ENCODE measurements at places on chromosomes 6 and 20. TPM values are rescaled to one million over a fixed set of nuclear protein-coding genes. Genes with fewer than 3 reads are reported as not detected.

DNA sequence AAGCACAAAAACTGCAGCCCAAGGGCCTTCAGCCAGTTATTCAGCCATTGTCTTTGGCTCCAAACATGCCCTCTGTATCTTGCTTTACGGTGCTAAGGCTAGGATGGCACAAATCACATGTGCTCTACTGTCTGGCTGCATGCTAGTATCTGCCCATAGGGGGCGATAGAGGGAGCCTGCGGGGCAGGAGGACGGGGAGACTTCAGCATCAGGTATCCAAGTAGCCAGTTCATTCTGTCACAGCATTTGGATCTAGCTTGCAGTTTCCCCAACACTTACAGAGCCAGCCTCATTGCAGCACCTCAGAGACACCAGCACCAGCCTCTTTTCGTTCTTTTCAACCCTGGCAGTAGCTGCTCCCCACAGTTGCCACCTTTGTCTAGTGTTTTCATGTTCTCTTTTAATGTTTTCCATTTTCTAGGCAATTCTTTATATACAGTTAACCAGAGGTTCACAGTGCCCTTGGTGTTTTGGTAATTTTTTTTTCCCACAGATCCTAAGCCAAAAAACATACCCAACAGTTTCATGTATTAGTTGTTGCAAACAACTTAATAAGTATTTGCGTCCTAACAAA lies 705.9 kb downstream of the PTPRT start:
- DNase-seq, result no peak
- no peak overlapping the region for H3K27ac ChIP-seq
- no peaks in the 10 kb centered on the region for H3K36me3 ChIP-seq
- H3K4me3 ChIP-seq, result no peak overlapping the region
- H3K4me1 ChIP-seq, result peaks cover 5% of the 10 kb centered on the region
- no peaks in the 10 kb centered on the region for H3K27me3 ChIP-seq

- DNase-seq, result no peak
- H3K36me3 ChIP-seq, result no peaks in the 10 kb centered on the region
- no peaks in the 10 kb centered on the region for H3K4me1 ChIP-seq
- no peak overlapping the region for H3K4me3 ChIP-seq
- no peaks in the 10 kb centered on the region for H3K27me3 ChIP-seq
Measured at GRCh38 chr20:58956078-58956477, 25.0 kb upstream of the NELFCD start.

BEND6 gene
- 1.5 TPM for total RNA-seq

FILIP1 gene
- 47.1 TPM for total RNA-seq

NFATC2 gene
- total RNA-seq, result 16.9 TPM

DNA sequence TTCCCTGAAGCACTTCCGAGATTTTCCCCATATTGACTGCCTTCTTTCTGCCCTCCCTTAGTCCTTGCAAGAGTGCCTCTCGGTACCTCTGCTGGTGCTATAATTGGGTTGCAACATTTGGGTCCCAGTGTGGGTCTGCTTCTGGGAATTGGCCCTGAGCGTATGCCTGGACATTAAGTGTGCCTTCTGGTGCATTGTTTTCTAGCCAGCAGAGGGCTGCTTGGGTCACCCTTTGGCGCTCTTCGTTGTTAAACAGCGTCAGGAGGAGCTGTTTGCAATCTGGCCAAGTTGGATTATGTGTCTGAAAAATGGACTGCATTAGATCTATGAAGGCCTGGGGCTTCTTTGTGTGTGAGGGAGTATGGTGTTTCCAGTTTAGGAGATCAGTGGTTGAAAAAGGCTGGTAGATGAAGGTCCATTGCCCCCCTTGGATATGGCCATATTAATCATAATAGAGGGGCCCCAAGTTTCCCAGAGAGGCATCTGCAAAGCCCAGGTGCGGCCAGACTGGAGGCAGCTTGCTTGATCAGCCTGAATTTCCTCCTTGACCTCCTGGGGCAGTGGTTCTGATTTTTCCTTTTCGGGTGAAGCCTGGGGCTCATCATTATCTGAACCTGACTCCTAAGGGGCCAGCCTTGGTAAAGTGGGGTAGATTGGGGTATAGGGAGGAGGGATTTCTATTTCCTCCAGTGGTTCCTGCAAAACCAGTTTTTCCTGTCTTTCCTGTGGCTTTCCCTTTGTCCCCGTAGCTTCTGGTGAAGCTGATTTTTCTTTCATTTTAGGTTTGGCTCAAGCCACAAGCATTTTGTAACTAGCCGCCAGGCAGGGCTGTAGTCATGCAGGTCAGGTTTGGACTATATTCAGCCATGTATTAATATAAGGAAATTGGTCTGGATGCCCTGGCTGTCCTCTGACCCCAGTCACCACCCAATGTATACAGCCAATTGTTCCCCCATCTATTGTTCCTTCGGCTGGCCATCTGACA lies 85.4 kb upstream of the GPR6 start:
- H3K36me3 ChIP-seq, result no peaks in the 10 kb centered on the region
- no peak overlapping the region for H3K4me3 ChIP-seq
- no peaks in the 10 kb centered on the region for H3K27me3 ChIP-seq
- no peaks in the 10 kb centered on the region for H3K4me1 ChIP-seq
- no peak for DNase-seq

GRCh38 chr6:13117570-13117969 lies 210.8 kb downstream of the TBC1D7 start:
- H3K4me1 ChIP-seq, result peaks cover 13% of the 10 kb centered on the region
- no peak overlapping the region for H3K4me3 ChIP-seq
- no peak for DNase-seq
- no peaks in the 10 kb centered on the region for H3K27me3 ChIP-seq

SLC35F1 gene
- 4.2 TPM for total RNA-seq

DNA sequence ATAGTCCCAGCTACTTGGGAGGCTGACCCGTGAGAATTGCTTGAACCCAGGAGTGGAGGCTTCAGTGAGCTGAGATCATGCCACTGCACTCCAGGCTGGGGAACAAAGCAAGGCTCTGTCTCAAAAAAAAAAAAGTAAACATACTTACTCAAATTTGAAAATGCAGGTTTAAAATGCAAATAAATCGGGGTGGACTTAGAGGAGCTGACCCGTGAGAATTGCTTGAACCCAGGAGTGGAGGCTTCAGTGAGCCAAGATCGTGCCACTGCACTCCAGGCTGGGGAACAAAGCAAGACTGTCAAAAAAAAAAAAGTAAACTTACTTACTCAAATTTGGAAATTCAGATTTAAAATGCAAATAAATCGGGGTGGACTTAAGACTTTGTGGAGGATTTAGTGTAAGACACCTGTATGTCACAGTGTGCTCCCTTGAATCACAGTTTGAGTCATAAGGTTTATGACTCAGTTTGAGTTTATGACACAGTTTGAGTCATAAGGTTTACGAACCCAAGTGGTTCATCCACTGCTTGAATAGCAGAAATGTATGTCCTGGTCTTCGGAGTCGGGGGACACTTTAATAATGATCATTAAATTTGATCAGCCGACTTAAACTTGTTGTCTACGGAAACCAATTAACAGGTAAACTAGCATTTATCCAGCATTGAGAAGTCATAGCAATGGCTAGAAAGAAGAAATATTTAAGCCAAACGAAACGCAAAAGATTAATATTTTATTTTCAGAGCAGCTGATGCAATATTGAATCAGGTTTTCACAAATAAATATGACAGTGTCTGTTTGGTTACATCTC lies 6.8 kb upstream of the MRPS10 start:
- H3K27ac ChIP-seq, result no peak overlapping the region
- no peak overlapping the region for H3K4me3 ChIP-seq
- no peaks in the 10 kb centered on the region for H3K36me3 ChIP-seq
- no peak for DNase-seq
- H3K4me1 ChIP-seq, result no peaks in the 10 kb centered on the region

DNA sequence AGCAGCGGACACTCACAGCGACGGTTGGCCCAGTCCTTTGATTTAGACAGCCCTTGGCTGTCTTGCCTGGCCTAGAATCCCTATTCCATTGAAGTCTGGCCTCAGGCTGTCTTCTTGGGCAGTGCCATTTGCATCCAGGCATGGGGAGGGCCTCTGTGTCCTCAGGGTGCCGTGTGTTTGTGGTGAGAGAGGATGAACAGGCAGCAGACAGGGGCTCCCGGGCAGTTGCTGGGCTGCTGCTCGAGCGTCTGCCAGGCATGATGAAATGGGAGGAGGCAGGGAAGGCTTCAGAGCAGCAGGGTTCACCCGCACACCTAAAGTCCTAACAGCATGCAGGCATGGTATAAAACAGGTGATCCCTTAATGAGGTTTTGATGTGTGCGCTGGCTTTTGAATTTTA lies 126.9 kb downstream of the SOBP start:
- no peaks in the 10 kb centered on the region for H3K36me3 ChIP-seq
- no peaks in the 10 kb centered on the region for H3K4me1 ChIP-seq
- H3K4me3 ChIP-seq, result no peak overlapping the region

- H3K4me3 ChIP-seq, result no peak overlapping the region
- H3K27ac ChIP-seq, result no peak overlapping the region
- H3K4me1 ChIP-seq, result no peaks in the 10 kb centered on the region
- H3K27me3 ChIP-seq, result no peaks in the 10 kb centered on the region
- no peaks in the 10 kb centered on the region for H3K36me3 ChIP-seq
Measured at GRCh38 chr6:4189249-4189648, 53.9 kb upstream of the ECI2 start.

- H3K4me1 ChIP-seq, result peaks cover 84% of the 10 kb centered on the region
- H3K27me3 ChIP-seq, result no peaks in the 10 kb centered on the region
- no peak overlapping the region for H3K27ac ChIP-seq
- H3K4me3 ChIP-seq, result no peak overlapping the region
- no peak for DNase-seq
Measured at GRCh38 chr6:16740097-16740496, 21.2 kb downstream of the ATXN1 start.

GRCh38 chr20:58224097-58224496 lies 4.4 kb downstream of the ANKRD60 start:
- no peak overlapping the region for H3K27ac ChIP-seq
- no peaks in the 10 kb centered on the region for H3K36me3 ChIP-seq
- peaks cover 57% of the 10 kb centered on the region for H3K27me3 ChIP-seq
- DNase-seq, result peak; percentile 6
- H3K4me1 ChIP-seq, result peaks cover 6% of the 10 kb centered on the region
- no peak overlapping the region for H3K4me3 ChIP-seq

BMP2 gene
- total RNA-seq, result 2.6 TPM

DNA sequence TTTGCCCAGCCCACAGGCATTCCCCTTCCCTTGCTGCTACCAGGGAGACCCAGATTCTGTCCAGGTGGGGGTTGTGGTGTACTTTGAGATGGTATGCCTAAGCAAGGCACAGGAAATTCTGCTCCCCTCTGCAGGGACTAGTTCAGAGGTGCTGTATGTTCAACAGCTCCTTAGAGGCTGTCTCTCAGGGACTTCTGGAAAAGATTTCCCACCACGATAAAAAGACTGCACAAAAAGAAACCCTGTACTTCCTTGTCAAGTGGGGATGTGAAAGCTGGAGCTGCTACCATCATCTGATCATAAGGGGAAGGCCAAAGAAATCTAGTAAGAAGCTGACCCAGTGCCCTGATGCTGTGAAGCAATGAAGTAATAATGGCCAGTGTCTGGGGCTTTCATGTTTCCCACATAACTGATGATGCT lies 51.5 kb upstream of the SMIM29 start:
- no peaks in the 10 kb centered on the region for H3K4me1 ChIP-seq
- no peak for DNase-seq
- no peaks in the 10 kb centered on the region for H3K36me3 ChIP-seq
- no peak overlapping the region for H3K27ac ChIP-seq
- H3K4me3 ChIP-seq, result no peak overlapping the region
- no peaks in the 10 kb centered on the region for H3K27me3 ChIP-seq

GRCh38 chr20:49346682-49347081 lies 68.8 kb upstream of the ZNFX1 start:
- H3K4me3 ChIP-seq, result no peak overlapping the region
- peaks cover 54% of the 10 kb centered on the region for H3K4me1 ChIP-seq
- no peaks in the 10 kb centered on the region for H3K36me3 ChIP-seq
- H3K27ac ChIP-seq, result no peak overlapping the region
- DNase-seq, result no peak
- H3K27me3 ChIP-seq, result no peaks in the 10 kb centered on the region

GRCh38 chr6:98945311-98946115 lies 2.2 kb downstream of the FBXL4 start:
- no peak for DNase-seq

GRCh38 chr6:36346486-36347273 lies 10.0 kb upstream of the BNIP5 start:
- H3K36me3 ChIP-seq, result no peaks in the 10 kb centered on the region
- no peaks in the 10 kb centered on the region for H3K27me3 ChIP-seq
- no peak overlapping the region for H3K4me3 ChIP-seq
- no peak for DNase-seq

DNA sequence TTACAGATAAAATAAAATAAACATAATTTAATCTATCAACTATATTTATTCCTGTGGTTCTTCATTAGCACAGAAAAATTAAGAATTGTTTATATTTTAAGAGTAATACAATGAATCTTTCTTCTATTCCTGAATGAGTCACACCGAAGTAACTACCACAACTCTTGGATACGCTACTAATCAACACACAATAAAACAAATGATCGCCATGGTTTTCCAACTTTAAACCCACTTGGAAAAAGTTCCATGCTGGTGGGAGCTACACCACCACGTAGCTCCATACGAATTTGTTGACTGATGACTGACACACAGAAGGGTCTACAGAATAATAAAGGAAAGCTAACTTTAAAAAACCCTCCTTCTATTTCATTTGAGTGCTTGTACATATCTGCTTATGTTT lies 135.8 kb upstream of the NEDD9 start:
- no peak for DNase-seq
- H3K36me3 ChIP-seq, result no peaks in the 10 kb centered on the region
- no peaks in the 10 kb centered on the region for H3K27me3 ChIP-seq
- peaks cover 12% of the 10 kb centered on the region for H3K4me1 ChIP-seq

LTB gene
- not detected for total RNA-seq

DNA sequence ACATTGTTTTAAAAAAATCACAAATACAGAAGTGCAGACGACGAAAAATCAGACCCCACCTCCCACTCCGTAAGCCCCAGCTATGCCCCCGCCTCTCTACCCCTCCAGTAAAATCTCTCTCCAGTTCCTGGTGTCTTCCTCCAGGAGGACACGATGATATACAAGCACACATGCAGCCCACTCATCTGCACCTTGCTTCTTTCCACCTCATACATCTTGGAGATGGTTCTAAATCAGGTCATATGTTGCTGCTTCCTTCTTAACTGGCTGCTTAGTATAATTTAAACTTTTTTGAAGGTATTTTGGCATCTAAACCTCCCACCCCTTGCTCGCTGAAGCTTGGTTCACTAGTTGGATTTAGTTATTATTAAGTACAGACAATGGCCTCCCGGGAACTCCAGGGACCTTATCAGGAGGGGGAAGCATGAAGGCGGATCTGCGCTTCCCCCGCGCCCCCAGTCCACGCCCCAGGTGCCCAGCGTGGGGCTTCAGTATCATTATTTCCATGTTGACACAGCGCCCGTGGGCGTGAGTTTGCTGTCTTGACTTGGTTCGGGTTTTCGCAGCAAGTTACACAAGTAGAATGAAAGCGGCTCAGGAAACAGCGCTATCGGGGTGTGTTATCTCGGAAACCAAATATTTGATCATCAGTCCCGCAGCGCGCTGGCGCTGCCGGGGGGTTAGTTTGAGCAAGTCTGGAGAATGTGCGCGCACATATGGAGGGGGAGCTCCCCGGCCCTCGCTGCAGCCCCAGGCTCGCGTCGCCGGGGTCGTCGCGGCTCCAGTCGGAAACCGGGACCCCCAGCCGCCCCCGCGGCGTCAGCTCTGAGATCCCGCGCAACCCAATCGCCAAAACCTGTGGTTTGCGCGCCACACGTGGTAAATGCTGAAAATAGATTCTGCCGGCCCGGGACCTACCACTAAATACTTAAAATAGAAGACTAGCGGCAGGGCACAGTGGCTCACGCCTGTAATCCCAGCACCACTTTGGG lies 2.3 kb downstream of the BMP7 start:
- H3K4me3 ChIP-seq, result no peak overlapping the region
- H3K4me1 ChIP-seq, result peaks cover 24% of the 10 kb centered on the region
- H3K36me3 ChIP-seq, result no peaks in the 10 kb centered on the region
- peaks cover 36% of the 10 kb centered on the region for H3K27me3 ChIP-seq
- no peak for DNase-seq
- no peak overlapping the region for H3K27ac ChIP-seq

Data from sigmoid colon (tissue), 7 donors.